ENCODE measurements at places on chromosomes 5 and 9.

DNA sequence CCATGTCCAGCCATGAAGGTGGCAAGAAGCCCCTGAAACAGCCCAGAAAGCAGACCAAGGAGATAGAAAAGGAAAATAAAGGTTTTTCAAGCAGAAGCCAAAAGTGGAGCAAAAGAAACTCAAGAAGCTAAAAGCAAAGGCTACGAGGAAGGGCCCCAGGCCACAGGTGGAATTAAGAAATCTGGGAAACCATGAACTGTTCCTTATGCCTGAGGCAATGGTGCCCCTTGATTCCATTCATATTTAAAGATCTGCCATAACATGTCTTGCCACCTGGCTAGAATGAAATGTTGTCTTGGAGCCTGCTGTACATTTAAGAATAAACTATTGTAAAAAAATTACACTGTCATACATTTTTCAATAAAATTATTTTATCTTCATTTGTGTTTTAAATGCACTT is 59.5 kb upstream of the TARS1 start:
- no peak for DNase-seq

DNA sequence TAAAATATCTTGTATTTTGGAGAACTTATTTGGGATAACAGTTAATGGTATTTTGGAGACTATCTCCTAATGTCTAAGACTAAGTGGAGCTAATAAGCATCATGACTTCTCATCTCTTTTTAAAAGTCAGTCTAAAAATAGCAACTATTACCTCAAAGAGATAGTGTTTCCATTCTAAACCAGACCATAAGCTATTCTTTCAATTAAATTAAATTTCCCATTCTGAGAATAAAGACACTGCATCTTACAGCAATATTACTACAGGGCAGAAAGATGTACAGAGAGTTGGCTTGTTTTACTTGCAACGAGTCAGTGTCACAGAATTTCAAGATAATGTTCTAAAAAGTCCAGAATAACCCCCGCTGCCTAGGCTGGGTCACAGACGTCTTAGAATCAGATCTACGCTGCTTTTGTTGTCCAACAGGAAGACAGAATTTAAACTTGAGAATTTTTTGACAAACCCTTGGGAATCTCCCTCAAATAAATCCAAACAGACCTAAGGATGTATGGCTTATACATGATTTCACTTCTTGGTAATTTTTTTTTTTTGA is 98.9 kb downstream of the USP20 start:
- no peak for DNase-seq

GRCh38 chr9:21684831-21685362 is 117.5 kb upstream of the MTAP start:
- peak; percentile 30 for DNase-seq

DNA sequence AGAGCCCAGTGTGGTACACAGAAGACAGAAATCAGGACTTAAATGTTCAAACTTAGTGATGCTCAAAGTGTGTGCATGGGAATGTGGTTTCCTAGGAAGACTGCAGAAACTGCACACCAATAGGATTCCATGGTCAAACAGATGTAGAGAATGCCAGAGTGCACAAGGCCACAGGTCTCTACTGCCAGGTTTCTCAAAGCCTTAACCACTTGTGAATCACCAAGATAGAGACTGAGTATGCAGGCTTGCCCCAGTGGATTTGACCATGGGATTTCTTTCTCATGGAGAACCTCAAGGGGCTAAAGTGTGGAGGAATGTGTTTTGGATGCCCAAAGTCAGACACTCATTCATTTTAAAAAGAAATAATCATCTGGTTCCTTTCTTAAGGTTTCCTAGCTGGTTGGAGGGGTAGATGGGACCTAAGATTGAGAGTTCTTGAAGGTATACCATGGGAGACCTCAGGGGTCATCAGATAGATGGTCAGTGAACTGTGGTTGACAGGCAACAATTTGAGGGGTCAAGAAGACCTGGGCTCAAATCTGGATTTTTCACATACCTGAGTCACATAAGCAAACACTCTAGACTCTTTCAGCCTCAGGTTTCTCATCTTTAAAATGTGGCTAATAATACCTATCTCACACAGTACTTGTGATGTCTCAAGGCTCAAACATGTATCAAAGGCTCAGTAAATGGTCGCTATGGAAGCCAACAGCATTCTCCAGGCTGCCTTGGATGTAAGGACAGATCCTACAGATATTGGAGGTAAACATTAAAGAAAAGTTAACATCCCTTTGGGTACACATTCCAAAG is 81.1 kb downstream of the BOD1 start:
- no peak for DNase-seq

DNA sequence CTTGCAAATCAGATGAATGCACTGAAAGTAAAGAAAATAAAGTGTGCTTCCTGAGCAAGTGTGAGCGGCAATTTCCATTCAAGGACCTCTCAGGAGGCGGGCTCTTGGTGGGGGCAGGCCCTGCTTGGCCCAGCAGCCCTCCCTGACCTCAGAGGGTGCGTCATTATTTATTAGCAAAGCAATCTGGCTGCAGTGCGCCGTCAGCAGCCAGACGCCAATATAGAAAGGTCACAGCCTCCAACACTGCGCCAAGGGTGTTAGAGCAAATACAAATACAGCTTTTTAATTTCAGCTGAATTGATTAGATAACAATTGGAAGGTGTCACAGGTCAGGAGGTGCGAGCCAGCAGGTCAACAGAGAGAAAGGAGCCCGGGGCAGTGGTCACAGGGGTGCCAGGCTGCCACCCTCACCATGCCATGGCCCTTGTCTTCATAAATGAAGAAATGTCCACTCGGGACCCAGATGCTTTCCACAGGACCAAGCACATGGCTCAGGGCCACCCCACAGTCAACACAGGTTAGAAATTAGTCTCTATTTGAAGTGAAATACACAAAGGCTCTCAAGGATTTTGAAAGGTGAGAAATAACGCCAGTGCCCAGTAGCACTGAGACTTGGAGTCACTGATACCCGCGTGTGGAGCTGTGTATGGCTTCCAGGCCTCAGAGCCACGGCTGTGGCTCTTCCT is 309.8 kb downstream of the IRX2 start:
- DNase-seq: no peak

DNA sequence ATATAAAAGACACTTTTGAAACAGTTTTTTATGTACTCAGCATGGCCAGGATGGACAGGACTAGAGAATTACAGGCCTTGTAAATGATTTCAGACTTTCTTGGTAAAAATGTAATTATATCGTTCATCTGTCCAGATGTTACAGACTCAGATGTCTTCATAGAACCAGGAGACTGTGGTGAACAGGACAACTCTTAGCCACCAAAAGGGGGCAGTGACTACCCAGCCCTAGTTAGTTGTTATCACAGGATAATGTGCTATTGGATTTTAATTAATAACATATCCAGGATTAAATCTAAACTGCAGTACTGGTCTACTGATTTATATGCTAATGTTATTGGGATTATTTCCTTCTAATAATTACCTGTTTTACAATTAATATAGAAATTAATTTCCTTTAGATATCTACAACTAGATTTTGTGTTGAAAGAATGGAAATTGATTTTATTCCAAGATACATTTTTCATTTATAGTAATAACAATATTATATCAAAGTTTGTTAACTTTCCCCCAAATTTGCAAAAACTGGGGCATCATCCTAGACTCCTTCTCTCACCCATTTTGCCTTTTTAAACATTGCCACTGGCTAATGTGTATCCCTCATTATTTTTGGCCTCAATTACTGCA is 99.4 kb downstream of the MTREX start:
- peak; percentile 31 for DNase-seq

GRCh38 chr5:74469234-74469994 is 171.1 kb downstream of the ENC1 start:
- no peak for DNase-seq

GRCh38 chr9:122125158-122125508 is 32.0 kb upstream of the TTLL11 start:
- peak; percentile 57 for DNase-seq

GRCh38 chr9:70567511-70567910 is 153.1 kb upstream of the KLF9 start:
- DNase-seq: no peak

DNA sequence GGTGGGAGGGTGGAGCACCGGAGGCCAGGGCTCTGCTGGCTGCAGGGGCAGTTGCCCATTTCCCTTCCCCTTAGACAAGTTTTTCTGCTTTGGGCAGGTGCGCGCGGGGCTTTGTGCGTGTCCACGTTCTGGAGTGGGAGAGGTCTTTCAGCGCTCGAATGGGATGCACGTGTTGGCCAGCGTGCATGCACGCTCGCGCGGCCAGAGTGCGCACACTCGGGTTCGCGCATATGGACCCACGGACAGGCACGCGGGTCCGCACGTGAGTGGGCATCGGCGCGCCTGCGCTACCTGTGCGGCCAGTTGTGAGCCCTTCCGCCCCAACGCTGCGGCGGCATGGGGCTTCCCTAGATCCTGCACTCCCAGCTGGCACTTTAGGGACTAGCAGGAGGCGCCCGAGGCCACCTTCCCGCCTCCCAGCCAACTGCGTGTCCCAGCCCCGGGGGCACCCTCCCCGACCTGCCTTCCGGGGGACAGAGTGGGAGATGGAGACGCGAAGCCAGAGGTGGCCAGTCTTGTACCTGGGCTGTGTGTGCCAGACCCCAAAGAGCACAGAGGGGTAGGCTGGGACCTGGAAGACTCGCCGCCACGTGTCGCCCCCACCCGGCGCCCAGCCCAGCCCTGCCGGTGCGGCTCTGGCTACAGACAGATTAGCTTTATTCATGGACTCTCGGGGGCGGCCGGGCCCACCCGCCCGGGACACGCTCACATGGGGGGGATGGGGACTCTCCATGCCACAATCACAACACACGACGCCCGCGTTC is 9.8 kb upstream of the GPRIN1 start:
- no peak for DNase-seq
